NCI-H446 (cell line): ENCODE measurements at places on chromosomes 3 and 15.

DNA sequence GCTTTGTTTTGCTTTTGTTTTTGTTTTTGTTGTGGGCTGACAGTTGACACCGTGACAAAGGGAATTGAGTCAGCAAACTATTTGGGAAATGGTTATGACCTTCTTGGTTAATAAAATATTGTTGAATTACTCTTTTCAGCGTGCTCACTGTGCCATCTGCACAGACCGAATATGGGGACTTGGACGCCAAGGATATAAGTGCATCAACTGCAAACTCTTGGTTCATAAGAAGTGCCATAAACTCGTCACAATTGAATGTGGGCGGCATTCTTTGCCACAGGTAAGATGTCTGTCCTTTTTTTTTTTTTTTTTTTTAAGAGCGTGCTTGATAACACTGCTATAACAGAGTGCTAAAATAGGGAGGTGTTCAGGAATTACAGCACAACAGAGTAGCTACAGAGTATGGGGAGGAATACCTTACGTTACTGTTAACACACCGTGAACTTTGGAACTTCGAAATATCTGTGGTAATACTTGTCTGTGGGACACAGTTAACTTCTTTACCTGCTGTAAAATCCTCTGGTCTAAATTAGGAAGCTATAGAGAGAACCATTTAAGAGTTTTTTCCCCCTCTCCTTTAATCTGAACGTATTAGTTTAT is 48.2 kb downstream of the PRKCI start:
- no peak for DNase-seq

GRCh38 chr15:98395974-98396610 is 252.2 kb upstream of the IGF1R start:
- no peak for DNase-seq

DNA sequence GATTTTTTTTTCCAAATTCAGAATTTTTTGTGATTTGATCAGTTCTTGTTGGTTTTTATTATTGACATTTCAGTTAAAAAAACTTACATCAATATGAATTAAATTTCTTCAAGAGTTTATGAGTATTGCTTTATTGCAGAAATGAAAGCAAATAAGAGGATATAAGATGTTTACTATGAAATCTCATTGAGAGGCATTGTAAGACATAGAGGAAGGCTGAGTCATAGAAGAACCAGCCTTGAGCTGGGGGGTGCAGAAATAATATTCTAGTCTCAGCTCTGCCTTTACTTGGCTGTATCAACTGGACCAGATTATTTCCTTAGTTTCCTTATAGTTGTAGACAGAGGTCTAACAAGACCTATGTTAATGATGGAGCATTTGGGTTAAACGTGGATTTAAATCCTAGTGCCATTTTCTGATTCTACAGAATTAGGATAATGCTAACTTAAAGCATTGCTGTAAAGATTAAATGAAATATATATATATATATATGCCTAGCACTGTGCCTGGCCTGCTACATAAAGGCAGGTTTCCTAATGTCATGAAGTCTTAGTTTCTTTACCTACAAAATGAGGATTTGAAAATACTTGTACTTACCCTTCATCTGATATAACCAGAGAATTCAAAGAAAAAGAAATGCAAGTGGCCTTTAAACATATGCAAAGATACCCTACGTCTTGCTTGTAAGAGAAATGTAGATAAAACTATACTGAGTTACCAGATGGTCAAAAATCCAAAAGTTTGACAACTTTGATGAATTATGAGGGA is 7.3 kb downstream of the FAM98B start:
- DNase-seq = no peak

- no peak for DNase-seq
Measured at GRCh38 chr3:55423782-55424181, 63.3 kb downstream of the WNT5A start.

DNA sequence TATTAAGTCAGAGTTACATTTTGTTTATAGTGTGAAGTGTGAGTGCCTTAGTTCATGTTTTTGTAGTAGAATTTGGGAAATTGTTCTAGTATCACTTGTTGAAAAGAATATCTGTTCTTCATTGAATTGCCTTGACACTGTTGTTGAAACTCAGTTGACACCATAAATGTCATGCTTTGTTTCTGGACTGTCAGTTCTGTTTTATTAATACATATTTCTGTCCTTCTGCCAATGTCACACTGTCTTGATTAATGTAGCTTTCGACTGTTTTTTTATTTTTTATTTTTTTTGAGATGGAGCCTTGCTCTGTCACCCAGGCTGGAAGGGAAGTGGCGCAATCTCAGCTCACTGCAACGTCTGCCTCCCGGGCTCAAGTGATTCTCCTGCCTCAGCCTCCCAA is 59.1 kb downstream of the CHD2 start:
- DNase-seq = no peak

GRCh38 chr3:18648868-18649462 is 223.8 kb upstream of the SATB1 start:
- no peak for DNase-seq

DNA sequence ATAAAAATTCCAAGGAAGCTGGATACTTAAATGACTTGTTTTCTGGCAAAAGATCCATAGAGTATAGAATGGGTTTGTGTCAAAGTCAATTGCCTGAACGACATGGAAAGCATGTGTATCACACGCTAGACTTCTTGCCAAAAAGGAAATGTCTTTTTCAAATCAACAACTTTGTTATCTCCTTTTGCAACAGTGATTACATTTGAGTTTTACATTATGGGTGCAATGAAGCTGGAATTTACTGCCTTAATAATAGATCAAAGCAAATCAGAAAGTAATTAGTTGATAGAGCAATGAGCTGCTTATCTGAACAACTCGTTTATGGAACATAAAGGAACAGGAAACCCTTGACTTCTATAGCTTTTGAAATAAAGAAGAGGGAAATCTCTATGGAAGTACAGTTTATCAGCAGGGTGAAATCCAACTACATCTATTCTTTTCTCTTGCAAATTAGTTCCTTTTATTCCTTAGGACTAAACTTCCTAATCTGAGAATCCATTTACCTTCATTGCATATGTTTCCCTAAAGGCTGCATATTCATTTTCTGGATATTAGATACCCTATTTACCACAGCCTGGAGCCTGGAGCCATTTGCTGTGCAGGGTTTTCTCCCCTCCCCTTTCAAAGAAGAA is 415.1 kb upstream of the NECTIN3 start:
- no peak for DNase-seq

DNA sequence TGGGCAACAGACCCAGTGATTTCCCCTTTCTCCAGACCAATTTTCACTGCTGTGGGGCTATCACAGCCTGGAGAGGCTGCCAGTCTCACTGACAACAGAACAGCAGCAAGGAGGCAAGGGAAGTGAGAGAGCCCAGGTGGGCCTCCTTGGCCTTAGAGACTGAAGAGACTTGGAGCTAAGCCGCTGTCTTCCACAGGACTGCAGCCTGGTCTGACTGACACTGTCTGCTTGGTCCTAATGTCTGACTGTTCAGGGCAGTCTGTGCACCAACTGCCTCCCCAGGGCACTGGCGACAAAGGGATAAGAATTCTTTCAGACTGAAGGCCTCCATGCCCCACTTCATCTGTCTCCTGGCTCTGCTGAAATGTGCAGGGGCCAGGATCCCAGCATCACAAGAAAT is 11.5 kb downstream of the POMGNT2 start:
- no peak for DNase-seq

DNA sequence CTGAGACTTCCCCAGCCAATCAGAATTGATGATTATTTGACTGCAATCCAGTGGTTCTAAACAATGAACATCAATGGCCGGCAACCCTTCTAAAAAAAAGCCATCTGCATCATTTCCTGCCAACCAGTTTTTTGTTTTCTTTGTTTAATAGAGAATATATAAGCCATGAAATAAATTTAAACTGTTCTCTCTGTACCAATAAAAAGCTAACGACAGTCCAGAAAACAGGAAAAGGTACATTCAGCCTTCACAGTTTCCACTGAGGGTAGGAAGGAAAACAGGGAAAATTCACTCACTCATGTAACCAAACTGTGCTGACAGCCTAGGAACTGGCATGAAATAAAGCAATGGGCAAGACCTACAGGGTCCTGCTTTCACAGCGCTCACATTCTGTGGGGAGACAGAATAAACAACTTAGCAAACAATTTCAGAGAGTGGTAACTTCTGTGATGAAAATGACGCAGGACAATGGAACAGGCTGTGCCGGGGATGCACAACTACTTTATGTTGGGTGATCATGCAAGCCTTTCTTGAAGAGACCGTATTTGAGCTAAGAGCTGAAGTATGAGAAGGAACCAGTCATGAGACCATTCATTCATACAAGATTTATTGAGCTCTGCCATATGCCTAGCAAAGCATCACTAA is 630.1 kb downstream of the MAGI1 start:
- no peak for DNase-seq

GRCh38 chr15:62060113-62060895 is at the start of gene VPS13C:
Gene VPS13C, minus strand, starts transcription at chr15:62060447. Its CDS starts 73 bp downstream, at chr15:62060374.
- DNase-seq = peak; percentile 90

DNA sequence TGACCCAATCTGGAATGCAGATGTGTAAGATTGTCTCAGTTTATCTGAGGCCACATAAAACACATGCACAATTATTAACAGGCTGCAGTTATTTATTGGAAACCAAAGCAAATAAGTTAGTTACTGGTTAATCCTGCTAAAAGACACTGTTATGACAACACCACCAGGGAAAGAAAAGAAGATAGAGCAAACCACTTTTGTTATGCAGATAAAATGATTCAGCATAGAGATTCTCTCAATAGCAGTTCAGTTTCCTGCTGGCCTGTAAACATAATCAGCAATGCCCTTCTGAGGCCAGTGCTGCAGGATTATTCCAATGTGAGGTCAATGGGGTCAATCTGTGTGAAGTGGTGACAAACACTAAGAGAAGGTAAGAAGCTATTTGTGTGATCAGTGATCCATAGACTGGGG is 244.4 kb downstream of the ZBTB20 start:
- DNase-seq = no peak

- no peak for DNase-seq
Measured at GRCh38 chr3:43309372-43310305, 23.3 kb downstream of the SNRK start.

- DNase-seq = no peak
Measured at GRCh38 chr3:139935866-139936817, 1.2 kb downstream of the CLSTN2 start.

DNA sequence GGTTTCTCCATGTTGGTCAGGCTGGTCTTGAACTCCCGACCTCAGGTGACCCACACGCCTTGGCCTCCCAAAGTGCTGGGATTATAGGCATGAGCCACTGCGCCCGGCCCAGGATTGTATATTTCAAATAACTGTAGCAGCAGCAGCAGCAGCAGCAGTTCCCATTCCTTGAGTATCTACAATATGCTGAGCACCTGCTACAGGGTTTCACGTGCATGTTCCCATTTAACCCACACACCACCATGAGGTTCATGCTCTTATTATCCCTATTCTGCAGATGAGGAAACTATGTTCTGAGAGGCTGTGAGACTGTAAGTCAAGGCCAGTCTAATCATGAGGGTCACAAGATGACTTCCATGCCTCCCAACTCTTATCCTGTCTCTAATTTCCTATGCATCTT is 30.9 kb upstream of the FOXP1 start:
- no peak for DNase-seq

DNA sequence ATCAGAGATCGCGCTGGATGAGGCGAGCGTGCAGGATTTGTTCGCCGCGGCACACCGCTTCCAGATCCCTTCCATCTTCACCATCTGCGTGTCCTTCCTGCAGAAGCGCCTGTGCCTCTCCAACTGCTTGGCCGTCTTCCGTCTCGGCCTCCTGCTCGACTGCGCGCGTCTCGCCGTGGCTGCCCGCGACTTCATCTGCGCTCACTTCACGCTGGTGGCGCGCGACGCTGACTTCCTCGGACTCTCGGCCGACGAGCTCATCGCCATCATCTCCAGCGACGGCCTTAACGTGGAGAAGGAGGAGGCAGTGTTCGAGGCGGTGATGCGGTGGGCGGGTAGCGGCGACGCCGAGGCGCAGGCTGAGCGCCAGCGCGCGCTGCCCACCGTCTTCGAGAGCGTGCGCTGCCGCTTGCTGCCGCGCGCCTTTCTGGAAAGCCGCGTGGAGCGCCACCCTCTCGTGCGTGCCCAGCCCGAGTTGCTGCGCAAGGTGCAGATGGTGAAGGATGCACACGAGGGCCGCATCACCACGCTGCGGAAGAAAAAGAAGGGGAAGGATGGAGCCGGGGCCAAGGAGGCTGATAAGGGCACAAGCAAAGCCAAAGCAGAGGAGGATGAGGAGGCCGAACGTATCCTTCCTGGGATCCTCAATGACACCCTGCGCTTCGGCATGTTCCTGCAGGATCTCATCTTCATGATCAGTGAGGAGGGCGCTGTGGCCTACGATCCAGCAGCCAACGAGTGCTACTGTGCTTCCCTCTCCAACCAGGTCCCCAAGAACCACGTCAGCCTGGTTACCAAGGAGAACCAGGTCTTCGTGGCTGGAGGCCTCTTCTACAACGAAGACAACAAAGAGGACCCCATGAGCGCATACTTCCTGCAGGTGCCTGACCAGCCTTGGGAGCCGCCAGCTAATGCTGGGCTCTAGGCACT is 819 bp downstream of the KLHL40 start:
- no peak for DNase-seq

DNA sequence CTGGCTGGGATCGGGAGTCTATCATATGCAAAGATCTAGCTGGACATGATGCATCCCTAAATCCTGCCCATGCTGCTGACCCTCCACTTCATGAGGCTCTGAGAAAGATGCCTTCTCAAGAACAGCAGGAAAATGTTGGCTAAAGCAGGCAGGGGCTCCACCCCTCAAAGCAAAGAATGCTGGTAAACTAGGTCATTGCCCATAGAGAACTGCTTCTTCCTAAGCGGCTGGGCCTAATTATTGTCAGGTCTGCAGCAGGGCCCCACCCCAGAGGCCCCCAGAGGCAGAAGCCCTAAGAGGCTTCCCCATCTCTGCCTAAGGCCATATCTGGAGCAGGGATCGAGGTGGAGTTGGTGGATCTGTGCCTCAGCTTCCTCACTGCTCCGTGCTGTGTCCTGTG is 447.4 kb upstream of the PROK2 start:
- DNase-seq = no peak

DNA sequence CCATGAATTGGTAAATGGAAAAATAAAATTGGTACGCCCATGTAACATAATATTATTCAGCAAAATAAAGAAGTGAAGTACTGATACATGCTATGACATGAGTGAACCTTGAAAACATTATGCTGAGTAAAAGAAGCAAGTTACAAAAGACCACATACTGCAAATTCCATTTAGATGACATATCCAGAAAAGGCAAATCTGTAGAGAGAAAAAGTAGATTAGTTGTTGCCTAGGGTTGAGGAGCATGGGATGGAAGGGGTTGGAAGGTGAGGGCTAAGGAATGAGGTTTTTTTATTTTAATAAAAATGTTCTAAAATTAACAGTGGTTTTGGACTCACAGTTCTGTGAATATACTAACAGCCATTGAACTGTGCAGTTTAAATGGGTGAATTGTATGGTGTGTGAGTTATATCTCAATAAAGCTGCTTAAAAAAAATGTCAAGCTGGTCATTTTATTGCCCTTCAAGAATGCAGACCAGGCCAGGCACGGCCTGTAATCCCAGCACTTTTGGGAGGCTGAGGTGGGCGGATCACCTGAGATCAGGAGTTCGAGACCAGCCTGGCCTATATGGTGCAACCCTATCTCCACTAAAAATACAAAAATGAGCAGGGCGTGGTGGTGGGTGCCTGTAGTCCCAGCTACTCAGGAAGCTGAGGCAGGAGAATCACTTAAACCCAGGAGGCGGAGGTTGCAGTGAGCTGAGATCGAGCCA is 8.1 kb upstream of the DLG1 start:
- DNase-seq = no peak
